ENCODE measurements at places on chromosomes 11 and 22.

GRCh38 chr11:17718015-17718414 lies 1.4 kb upstream of the MYOD1 start:
- no peak for DNase-seq

DNA sequence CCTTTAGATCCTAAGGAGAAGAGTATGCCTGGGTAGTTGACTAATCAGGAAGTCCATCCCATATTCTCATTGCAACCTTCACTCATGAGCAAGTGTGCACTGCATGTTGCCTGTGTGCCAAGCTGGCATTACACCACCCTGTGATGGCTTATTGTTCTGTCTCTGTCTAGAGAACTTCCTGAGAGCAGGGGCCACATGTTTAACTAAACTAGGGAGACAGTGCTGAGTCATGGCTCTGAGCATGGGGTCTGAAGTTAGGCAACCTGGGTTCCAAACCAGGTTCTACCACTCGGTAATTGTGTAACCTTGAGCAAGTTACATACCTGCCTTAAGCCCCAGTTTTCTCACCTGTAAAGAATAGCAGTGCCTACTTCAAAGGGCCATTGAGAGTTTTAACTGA lies 39.6 kb downstream of the CSNK2A3 start:
- DNase-seq = no peak

GRCh38 chr11:115302946-115303703 lies 201.1 kb downstream of the CADM1 start:
- DNase-seq = no peak

DNA sequence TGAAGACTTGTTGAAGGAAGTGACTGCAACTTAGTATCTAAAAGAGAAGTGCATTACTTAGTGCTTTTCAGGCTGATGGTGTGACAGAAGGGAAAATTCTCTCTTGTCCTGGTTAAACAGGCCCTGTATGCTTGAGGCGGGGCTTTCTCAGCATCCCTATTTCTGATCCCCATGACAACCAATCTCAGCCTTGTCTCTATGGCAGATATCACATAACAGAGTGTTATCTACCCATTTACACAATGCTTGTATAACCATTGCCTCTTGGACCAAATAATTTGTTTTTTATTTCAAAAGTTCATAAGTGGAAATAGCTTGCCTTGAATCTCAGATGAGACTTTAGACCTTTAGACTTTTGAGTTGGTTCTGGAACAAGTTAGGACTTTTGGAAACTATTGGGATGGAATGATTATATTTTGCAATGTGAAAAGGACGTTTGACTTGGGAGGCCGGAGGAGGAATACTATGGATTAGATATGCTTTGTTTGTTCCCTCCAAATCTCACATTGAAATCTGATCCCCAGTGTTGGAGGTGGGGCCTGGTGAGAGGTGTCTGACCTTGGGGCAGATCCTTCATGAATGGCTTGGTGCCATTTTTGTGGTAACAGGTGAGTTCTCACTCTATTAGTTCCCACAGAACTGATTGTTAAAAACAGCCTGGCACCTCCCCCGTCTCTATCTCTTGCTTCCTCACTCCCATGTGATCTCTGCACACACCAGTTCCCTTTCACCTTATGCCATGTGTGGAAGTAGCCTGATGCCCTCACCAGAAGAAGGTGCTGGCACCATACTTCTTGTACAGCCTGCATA lies 3.1 kb upstream of the GLYAT start:
- no peak for DNase-seq

- no peak for DNase-seq
Observed at GRCh38 chr11:256952-257737, 20.4 kb downstream of the PSMD13 start.

Data from stimulated activated CD4-positive, alpha-beta T cell treated with anti-CD3 and anti-CD28 coated beads, TNF-alpha, amount 100 ng/mL, for 4 hours (primary cell).